Tibial nerve (tissue), 4 donors: ENCODE measurements at places on chromosomes 2 and 18. TPM values are rescaled to one million over a fixed set of nuclear protein-coding genes. Genes with fewer than 3 reads are reported as not detected.

DNA sequence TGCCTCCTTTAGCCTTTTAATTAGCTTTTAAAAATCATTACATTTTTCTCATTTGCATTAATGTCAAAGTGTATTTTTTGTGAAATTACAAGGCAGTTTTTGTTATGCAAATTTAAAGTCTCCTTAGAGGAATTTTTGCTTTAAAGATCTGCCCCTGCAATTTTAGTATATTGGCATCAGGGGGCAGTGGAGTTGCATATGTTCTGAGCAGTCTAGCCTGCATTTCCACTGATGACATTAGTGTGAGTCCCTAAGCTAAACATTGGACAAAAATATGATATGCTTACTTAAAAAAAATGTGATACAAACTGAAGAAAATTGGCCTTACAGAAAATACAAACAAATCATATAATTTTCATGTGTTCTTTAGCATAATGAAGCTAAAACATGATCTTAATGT is 426.5 kb downstream of the SLC4A3 start:
- no peak overlapping the region for H3K4me3 ChIP-seq
- no peaks in the 10 kb centered on the region for H3K36me3 ChIP-seq
- H3K4me1 ChIP-seq, result no peaks in the 10 kb centered on the region
- no peaks in the 10 kb centered on the region for H3K27me3 ChIP-seq

The IL36RN gene
- not detected for total RNA-seq

- H3K36me3 ChIP-seq, result no peaks in the 10 kb centered on the region
- no peak overlapping the region for H3K4me3 ChIP-seq
- H3K27ac ChIP-seq, result peak overlapping the region; percentile 11
Observed at GRCh38 chr2:103788951-103789350, 1027.1 kb downstream of the TMEM182 start.

The HOXD13 gene
- total RNA-seq, result not detected

- H3K27ac ChIP-seq, result no peak overlapping the region
- H3K4me3 ChIP-seq, result no peak overlapping the region
- H3K4me1 ChIP-seq, result no peaks in the 10 kb centered on the region
- DNase-seq, result no peak
- peaks cover 17% of the 10 kb centered on the region for H3K27me3 ChIP-seq
Observed at GRCh38 chr2:120431386-120432292, 85.7 kb downstream of the INHBB start.

GRCh38 chr18:43314941-43315340 is 37.7 kb upstream of the SYT4 start:
- no peak for DNase-seq
- no peak overlapping the region for H3K4me3 ChIP-seq
- H3K36me3 ChIP-seq, result no peaks in the 10 kb centered on the region
- H3K4me1 ChIP-seq, result no peaks in the 10 kb centered on the region
- H3K27ac ChIP-seq, result no peak overlapping the region
